ENCODE measurements at places on chromosomes 5 and 9.
A peak's percentile ranks its signal among the peaks of the same experiment; 100 is the strongest.

DNA sequence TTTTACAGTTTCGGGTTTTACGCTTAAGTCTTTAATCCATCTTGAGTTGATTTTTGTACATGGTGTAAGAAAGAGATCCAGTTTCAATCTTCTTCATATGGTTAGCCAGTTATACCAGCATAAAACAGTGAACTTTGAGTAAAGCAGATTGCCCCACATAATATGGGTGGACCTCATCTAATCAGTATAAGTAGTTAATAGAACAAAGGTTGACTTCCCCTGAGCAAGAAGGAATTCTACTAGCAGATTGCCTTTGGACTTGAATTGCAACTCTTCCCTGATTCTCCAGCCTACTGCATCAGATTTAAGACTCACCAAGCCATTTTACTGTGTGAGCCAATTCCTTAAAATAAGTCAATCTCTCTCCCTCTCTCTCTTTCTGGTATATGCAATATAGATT, 173.2 kb downstream of the SNCAIP start:
- no peak for DNase-seq

DNA sequence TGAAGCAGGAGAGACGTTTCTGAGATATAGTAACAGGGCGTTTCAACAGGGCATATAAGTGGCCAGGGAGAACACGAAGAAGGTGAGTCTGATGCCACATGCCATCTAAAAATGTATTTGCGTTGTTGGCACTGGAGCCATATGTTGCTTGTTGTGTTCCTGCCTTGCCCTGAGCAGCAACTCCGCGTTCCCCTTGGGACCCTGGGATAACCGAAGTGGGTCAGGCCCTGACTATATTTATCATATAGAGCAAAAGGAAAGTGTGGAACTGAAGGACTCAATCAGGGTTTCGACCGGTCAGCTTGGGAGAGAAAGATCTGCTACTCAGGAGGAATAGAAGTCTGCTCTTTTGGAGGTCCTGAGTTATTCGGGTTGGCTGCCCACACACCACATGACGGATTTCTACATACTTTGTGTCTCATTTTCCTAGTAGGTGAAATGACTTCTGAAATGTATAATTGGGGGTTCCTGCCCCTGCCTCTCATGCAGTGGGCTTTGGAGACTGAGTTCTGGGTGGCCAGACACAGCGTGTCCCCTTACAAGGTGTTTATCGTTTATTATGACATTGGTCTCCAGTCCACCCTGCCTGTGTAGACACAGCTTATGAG, 3.0 kb downstream of the STC2 start:
- no peak for DNase-seq

- DNase-seq, result peak; percentile 72
Measured at GRCh38 chr5:149940077-149940574, 4.5 kb downstream of the PDE6A start.

DNA sequence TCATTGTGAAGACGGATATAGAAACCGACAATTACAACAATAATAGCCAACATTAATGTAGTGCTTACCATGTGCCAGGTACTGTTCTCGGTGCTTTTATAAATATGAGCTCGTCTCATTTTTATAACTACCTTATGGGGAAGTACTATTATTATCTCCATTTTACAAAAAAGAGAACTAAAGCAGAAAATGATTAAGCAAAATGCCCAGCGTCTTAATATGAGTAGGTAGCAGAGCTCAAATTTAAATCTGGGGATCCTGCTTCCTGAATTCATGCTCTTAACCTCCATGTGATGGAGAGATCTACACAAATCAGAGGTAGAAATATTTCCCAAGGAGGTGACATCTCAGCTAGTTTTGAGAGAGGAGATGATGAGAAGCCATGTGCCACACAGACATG, 256.9 kb downstream of the TRIM32 start:
- no peak for DNase-seq

DNA sequence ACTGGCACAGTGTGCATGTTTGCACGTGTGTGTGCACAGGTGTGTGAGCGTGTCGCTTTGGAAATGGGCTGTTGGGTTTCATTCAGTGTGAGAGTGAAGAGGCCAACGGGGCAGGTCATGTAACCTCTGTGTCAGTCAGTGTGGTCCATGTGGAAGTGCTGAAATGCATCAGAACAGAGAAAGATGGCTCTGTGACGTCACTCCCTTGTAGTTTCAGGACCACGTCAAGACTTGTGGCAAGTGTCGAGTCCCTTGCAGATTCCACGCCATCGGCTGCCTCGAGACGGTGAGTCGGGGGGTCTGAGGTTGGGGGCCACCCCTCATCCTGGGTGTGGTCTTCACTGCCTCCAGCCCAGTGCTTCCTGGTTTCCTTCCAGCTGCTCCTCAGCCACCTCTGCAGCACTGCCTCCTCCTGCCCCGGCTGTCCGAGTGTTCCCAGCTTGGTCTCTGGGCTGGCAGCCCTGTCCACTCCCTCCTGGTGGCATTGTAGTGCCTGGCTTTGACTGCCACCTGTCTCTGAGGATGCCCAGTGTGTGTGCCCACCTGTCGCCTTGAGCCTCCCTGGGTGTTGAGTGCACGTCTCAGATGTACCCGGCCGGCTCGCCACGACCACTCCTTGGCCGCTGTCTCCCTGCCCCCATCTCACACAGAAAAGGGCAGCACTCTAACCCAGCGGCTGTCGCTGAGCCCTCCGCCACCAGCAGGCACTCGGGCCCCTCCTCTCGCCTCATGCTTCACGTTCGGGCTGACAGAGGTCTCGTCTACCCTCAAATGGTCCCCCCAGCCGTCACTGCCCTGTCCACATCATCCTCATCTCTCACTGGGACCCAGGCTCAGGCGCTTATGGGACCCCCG, 28.0 kb downstream of the FBXW5 start:
- DNase-seq, result peak; percentile 19

DNA sequence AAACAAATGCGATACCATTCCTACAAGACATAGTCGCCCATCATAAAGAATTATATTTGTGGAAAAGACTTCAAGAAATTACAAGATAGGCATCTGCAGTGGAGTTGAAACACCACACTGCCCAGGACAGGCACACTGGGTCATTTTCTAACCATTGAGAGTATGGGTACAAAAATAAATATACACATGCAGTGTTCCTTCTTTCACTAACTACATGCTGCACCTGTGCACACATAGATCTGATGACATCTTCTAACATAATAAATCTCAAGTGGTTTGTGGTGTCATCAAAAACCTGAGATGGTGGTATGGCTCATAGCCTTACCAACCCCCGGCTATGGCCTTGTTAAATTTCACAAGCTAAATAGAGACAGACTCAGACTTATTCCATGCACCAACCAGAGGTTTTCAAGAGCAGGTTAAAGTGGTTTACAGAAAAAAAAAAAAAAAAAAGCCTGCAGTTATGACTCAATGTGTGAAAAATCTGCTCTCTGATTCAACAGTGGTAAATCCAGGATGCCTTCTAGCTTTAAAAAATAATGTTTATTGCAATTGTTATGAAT, 12.4 kb upstream of the NFIB start:
- DNase-seq, result peak; percentile 72

GRCh38 chr9:92638621-92639101, 31.3 kb downstream of the IPPK start:
- DNase-seq, result no peak

DNA sequence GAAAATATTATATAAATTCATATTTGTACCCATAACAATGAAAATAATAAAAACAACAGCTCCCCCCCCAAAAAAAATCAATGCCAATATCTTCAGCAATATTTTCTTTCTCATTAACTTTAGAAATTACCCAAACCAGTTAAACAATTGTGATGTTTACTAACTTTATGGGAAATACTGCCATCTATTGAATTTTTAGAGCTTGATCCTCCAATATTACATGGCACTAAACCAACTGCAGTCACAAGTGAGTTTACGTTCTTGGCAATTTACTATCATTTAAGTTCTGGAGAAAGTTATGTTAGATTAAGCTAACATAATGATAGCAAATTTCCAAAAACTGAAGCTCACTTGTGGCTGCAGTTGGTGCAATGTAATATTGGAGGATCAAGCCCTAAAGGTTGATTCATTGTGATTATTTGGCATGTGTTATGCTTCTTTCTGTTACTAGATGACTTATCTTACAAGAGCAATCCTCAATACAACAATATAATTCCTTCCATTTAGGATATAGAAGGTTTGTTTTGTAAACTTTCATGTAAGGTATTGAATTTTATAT, 379.5 kb downstream of the CDH18 start:
- DNase-seq, result no peak

- DNase-seq, result no peak
Measured at GRCh38 chr5:159135896-159136531, 36.3 kb upstream of the EBF1 start.

GRCh38 chr5:104736073-104736472, 1173.5 kb upstream of the NUDT12 start:
- DNase-seq, result no peak

DNA sequence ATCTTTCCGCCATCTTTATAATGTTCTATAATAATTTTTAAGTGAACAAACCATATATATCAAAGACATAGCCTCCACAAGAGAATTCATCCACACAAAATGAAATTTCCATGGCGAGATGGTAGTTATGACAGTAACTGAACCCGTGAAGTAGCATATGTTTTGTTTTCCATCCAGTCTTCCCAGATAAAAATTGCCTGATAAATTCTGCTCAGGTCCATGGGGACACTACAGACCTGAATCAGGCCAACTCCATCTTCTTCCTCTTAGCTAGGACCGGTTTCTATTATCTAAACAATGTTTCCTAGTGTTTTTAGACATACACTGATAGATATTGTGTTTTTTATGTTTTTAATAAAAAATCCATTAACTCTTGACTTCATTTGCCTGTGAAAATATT, 235.7 kb downstream of the PLK2 start:
- DNase-seq, result no peak

DNA sequence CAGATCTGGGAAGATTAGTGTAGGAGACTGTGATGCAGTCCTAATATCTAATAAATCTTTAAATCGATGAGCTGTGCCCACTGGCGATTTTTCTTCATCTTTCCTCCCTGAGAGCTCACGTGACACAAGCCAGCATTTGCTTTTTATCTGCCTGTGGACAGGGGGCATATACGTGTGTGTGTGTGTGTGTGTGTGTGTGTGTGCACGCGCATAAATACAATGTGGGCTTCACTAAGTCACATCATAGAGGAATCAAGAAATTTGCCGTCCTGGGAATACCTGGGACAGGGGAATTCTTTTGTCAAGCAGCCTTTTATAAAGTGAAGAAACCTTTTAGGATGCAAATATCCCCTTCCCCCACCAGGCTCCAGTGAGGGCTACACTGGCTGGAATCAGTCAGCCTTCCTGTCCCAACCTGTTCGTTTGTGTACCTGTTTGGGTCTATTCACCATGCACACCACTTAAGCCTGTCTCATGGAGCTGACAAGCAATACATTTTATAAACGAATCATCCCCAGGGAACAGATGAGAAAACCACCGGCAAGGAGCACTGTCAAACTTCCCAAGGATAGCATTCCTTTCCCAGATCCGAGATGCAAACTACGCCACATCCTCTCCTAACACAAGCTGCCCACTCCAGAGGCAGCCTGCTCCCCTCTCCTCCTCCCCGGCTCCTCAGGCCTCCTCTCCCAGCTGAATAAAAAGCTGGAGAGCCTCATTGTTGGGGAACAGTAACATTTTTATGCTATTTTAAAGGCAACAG, 2.7 kb downstream of the EPB41L4B start:
- DNase-seq, result no peak

DNA sequence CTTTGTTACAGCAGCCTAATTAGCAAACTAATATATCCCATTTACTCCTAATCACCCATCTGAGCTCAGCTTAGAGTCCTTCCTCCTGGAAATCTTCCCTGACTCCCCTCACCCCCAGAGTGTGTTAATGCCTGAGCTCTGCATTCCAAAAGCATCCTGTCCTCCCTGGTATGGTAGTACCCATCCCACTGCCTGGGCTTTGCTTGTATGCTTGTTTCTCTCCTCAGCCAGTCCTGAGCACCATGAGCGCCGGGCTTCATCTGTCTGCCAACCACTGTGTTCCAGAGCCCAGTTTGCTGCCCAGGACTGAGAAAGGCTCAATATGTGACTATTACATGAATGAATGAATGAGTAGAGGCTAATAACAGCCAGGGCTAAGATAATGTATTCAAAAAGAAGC, 272.4 kb downstream of the CDK5RAP2 start:
- DNase-seq, result no peak

- peak; percentile 67 for DNase-seq
Measured at GRCh38 chr9:123562844-123563346, 206.9 kb downstream of the CRB2 start.

DNA sequence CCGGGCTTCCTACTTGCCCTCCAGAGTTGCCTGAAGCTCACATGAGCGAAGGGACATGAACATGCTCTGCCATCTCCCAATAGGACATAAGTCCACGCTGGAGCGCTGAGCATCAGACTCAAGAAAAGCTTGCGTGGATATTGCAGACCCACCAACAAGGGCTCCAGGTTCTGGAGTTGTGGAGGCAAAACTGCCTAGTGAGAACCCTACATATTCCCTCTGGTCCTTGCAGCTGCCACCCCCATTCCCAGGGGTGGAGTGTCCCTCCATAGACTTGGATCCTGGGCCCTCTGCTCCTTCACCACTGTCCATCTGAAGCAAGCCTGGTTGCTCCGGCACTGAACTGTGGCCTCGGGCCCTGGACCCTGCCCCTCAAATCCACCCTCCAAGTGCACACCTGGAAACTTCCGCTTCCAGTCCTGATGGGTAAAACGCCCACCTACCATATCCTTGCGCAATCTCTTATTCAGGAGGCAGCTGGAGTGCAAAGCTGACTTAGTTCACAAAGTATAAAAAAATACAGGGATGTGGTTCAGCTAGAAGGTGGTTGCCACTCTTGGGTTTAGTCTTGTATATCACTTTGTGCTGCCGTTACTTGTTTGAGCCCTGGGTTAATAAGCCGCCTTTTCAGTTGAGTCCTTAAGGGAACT, 28.0 kb downstream of the HRH2 start:
- DNase-seq, result no peak

DNA sequence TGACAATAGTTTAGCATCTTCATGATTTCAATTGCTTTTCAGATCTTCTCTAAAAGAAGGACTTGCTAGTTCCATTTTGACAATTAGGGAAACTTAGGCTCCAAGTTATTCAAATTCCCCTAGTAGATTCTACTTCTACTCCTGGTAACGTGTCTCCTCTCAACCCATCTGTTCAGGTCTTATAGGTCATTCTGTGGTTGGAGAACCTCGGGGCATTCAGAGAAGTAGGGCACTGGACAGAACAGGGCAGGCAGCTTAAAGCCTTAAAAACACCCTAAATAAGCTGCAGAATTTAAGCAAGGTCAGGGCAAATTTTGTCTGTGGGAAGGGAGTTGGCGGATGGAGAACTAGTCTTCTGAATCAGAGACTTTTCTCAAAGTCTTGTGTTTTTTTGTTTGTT, 132.4 kb downstream of the TMEM174 start:
- DNase-seq, result no peak

- DNase-seq, result no peak
Measured at GRCh38 chr5:141883892-141884318, 5.7 kb upstream of the PCDH1 start.
